CD4-positive, alpha-beta T cell treated with Interleukin-4 for 1 hour (primary cell): ENCODE measurements at places on chromosomes 1 and 21.

DNA sequence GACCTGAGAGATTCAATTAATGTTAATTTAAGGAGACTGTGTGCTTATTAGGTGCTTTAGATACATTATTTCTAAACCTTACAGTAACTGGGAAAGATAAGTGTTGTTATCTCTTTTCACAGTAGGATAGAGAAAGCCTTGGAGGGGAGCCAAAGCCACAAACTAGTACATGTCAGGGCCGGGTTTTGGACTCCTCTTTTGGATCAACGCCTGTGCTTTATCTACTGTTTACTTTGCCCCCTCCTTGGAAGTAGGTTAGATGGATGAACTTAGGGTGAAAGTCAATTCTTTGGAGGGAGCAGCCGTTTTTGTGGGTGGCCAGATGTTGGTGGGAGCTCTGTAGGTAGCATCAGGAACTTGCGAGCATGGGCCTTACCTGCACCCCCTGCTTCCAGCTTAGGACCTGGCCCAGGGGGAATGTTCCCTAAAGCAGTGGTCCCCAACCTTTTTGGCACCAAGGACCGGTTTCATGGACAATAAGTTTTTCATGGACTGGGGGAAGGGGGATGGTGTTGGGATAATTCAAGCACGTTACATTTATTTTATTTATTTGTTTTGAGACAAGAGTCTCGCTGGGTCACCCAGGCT, 1.7 kb downstream of the HHAT start:
- no peak for DNase-seq

DNA sequence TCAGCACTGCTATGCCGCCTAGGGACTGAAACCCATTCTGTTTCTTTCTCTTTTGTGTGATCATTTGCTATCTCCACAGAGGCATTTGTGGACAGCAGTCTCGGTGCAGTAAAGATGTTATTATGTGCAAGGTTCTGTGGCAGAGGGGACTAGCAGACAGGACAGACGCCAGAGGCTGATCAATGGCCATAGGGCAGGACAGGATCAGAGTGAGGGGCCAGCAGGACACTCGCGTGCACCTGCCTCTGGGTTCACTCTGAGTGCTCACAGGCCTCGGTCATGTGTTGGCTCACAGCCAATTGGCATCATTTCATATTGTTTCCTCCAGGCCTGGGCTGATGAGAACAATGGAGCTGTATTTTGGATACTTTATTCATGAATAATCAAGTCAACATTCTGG, 212.6 kb downstream of the TGFB2 start:
- DNase-seq, result no peak

- no peak for DNase-seq
Measured at GRCh38 chr1:154471304-154471703, 30.7 kb upstream of the TDRD10 start.

GRCh38 chr1:22962558-22962957, 10.1 kb downstream of the LACTBL1 start:
- DNase-seq, result no peak

DNA sequence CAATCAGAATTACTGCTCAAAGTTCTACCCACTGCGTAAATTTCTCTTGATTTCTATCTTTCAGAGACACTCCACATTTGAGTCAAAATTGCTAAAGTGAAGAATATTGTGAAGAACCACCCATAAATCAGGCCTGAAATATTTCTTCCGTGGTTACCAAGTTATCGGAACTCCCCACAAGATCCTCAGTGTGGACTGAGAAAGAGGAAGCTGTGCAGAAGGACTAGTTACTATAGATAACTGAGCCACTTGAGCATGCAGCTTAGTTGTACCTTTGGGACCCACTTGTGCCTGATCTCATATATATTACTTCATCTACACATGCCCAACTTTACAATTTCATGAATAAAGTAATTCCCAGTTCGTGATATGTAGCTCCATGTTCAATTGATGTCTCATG, 18.4 kb downstream of the RWDD3 start:
- DNase-seq, result no peak

- no peak for DNase-seq
Measured at GRCh38 chr1:76998582-76999223, 131.4 kb downstream of the ST6GALNAC5 start.

DNA sequence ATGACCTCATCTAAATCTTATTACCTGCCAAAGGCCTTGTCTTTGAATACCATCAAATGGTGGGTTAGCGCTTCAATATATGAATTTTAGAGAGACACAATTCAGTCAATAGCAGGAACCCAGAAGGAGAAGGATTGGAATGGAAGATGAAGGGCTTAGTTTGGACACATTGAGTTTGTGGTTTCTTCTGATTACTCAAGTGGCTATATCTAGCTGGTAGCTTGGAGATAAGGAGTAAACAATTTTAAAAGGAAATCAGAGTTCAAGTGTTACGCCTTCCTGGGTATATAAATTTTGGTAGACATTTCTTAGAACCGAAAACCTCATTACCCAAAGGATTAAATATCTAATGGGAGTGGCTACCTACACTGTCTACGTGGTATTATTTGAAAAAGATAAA, 80.2 kb downstream of the RGS2 start:
- DNase-seq, result no peak
